ENCODE measurements at places on chromosomes 1 and 21.

- DNase-seq: peak; percentile 53
These were observed 54.3 kb downstream of the ADARB1 start for GRCh38 chr21:45128613-45129188.

DNA sequence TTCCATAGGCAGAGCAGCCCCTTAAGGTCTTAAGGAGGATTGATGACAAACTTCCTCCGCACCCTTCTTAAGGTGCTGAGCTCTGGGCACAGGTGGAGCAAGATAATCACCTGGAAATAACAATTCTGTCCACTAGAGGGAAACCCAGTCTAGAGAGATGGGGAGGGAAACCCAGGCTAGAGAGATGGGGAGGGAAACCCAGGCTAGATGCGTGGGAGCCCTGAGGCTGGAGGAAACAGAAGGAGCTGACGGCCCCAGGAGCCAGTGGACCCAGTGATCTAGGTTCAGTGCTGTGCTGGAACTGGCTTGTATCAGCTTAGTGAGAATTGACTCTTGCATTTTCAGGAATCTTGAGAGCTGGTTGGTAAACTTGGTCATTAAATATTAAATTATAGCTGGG lies 17.8 kb upstream of the MYCL start:
- no peak for DNase-seq

DNA sequence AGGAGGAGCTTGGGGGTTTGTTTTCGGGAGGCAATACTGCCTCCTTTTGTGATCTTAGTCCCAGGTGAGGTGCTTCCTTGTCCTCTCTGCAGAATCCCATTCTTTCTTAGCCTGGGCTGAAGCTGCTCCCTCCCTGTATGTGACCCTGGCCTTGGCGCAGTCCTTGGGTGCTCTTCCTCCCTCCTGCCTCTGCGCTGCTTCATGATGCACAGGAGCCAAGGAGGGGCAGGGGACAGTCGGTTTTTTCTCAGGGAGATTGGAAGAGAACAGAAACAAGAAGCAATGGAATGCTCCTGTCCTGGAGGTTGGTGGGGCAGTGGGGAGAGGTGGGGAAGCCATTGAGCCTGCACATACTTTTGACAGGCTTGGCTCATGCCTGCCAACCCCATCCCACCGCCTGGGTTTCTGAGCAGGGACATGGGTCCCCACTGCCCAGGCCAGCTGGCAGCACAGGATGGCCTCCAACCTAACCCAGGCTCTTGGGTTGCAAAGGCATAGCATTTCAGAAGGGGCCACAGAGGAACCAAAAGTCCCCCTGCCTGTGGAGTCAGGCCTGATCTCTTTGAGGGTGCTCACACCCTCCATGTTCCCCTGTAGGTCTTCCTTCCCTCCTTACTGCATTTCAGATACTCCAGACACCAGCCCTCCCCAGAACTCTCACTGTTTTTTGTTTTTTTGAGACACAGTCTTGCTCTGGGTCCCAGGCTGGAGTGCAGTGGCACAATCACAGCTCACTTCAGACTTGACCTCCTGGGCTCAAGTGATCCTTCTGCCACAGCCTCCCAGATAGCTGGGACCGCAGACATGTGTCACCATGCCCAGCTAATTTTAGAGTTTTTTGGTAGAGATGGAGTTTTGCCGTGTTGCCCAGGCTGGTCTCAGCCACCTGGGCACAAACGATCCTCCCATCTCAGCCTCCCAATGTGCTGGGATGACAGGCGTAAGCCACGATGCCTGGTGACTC lies 16.1 kb downstream of the IL6R start:
- DNase-seq: no peak

GRCh38 chr1:40985161-40985560 lies 5.7 kb downstream of the CTPS1 start:
- DNase-seq: no peak

GRCh38 chr1:84632673-84633434 lies 57.4 kb downstream of the SSX2IP start:
- DNase-seq: no peak

- DNase-seq: no peak
These were observed 160.7 kb upstream of the LMO4 start for GRCh38 chr1:87167848-87168525.

- no peak for DNase-seq
These were observed 115.4 kb upstream of the TIAM1 start for GRCh38 chr21:31459457-31459856.

DNA sequence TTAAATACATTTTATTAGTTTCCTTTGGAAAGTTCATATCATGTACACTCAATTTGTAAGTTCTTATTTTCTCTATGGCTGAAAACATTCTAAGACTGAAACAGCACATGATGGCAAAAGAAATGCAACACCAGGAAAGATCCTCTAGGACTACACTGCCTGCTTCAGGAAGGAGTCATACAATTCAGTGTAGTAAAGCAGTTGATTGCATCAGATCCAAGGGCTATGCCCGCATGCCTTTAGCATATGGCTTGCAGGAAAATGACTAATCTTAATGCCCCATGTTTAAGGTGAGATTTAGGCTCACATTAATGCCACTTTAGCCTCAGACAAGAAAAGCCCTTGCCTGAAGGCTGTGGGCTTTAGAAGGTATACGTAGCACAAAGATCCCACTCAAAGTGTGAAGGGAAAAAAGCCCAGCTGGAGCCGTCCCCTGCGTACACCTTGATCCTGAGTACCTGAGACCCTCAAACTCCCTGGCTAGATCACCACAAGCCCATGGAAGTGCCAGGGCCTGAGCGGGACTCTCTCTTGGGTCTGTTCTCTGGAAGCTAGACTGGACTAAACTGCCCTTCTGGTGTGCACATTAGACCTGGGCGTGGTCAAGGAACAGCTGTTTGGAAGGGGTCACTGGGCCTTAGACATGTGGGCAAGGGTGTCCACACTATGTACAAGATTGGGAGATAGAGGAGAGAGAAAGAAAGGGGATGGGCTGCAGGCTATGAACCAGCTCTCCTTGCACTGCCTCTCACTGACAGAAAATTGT lies 52.9 kb downstream of the ESRRG start:
- no peak for DNase-seq

GRCh38 chr1:78304341-78304740 lies 186.4 kb upstream of the PTGFR start:
- DNase-seq: no peak

DNA sequence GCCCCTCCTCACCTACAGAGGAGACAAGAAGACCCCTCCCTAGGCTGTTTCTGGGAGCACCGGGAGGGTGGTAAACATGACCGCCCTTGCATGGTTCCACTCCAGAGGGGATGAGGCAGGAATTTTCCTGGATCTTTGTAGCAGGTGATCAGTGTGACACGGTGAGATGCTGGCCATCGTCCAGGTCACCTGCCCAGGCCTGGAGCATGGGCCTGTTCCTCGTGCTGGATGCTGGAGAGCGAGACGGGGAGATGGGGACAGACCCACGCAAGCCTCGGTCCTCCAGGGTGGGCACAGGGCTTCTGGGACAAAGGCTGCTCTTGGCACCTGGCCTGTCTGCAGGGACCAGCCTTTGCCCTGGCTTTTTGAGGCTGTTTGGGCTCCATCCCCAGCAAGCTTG lies 46.2 kb downstream of the DMRTB1 start:
- DNase-seq: no peak

DNA sequence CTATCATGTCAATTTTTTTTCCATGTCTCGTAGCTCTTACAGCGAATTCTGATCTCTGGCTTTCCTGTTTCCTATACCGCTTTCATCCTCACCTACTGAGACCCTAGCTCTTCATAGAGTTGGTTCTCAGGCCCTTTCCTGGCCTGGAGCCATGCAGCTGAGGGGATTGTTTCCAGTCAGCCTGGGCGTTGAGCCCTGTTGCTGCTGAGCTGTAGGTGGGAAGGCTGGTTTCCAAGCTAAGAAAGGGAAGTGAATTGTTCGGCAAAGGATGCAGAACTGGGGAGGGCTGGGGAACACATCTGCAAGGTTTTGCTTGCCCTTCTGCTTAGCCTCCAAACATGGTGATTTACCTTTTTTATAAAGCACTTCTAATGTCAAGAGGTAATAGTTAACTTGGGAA lies 41.5 kb downstream of the SPATA46 start:
- no peak for DNase-seq

GRCh38 chr21:22421416-22422180 lies 1423.4 kb downstream of the NCAM2 start:
- DNase-seq: no peak

GRCh38 chr21:40680311-40680710 lies 166.6 kb downstream of the DSCAM start:
- DNase-seq: no peak

DNA sequence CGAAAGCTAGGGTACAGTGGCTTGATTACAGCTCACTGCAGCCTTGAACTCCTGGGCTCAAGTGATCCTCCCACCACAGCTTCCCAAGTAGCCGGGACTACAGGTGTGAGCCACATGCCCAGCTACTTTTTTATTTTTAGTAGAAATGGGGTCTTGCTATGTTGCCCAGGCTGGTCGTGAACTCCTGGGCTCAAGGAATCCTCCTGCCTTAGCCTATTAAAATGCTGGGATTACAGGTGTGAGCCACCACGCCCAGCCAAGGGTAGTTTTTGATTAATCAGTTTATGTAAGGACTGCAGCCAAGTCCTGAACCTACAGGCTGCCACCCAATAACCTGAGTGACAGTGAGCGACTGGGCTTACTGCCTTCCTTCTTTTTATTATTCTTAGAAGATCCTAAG lies 88.3 kb downstream of the PIK3R3 start:
- no peak for DNase-seq

DNA sequence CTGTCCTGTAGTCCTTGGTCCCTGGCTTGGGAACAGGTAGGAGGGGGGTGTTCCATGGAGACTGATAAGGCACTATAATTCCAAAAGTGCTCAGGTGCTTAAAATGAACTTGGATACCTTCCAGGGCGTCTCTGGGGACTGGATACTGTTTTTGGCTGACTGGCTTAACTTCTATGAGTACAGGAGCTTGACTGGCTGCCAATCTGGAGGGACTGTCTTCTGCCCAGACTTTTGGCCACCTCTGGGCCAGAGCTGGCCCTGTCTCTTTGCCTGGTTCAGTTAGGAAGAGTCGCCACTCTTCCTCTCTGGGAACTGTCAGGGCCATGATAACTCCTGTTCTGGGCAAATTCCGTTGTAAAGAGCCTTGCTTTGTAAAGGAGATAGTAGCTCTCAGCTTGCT lies 407.0 kb downstream of the TGFB2 start:
- DNase-seq: no peak

- no peak for DNase-seq
These were observed 65.2 kb downstream of the BCAR3 start for GRCh38 chr1:93616221-93616995.

DNA sequence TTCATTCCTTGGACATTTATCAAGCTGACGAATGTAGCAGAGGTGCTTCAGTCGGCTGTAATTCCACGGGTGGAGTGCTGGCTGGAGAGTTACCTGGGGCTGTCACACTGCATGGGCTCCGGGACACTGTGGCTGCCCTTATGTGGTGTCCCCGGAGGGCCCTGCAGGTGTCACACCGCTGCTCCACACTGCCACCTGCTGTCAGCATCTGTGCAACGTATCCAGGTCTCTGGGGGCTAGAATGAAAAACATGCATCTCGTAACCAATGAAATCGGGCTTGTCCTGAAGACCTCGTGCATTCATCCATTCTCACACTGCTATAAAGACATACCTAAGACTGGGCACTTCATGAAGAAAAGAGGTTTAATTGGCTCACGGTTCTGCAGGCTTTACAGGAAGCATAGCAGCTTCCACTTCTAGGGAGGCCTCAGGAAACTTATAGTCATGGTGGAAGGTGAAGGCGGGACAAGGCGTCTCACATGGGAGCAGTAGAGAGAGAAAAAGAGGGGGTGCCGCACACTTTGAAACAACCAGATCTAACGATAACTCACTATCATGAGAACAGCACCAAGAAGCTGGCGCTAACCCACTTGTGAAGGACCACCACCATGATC lies 46.7 kb upstream of the PCBP3 start:
- peak; percentile 69 for DNase-seq
